ENCODE measurements at places on chromosomes 5 and 9.

- DNase-seq: no peak
These were observed 9.1 kb downstream of the LURAP1L start for GRCh38 chr9:12783767-12784460.

GRCh38 chr9:81789721-81790120 is 100.4 kb upstream of the TLE1 start:
- no peak for DNase-seq

- no peak for DNase-seq
These were observed 47.4 kb downstream of the ABHD17B start for GRCh38 chr9:71863631-71864030.

GRCh38 chr9:9565700-9566099 is 1047.1 kb downstream of the PTPRD start:
- no peak for DNase-seq

- DNase-seq: no peak
These were observed 8.7 kb downstream of the PHF19 start for GRCh38 chr9:120868339-120868675.

- no peak for DNase-seq
These were observed 255.9 kb upstream of the IRX1 start for GRCh38 chr5:3339798-3340115.

DNA sequence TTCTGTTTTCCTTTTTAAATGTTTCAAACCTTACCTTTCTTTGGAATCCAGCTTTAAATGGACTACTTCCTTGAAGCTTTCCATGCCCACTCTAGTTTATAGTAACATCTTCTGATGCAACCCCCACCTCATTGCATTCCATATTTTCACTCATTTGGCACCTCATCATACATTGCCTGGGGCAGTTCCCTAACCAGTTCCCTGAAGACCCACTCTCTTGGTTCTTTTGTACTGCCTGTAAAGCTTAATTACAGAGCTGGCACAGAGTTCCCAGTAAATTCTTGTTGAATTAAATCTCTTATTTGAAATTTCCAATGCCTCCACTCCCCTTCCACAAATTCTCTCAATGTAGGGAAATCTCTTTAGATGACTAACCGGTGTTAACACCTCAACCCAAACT is 257.2 kb downstream of the ARRDC3 start:
- peak; percentile 1 for DNase-seq

DNA sequence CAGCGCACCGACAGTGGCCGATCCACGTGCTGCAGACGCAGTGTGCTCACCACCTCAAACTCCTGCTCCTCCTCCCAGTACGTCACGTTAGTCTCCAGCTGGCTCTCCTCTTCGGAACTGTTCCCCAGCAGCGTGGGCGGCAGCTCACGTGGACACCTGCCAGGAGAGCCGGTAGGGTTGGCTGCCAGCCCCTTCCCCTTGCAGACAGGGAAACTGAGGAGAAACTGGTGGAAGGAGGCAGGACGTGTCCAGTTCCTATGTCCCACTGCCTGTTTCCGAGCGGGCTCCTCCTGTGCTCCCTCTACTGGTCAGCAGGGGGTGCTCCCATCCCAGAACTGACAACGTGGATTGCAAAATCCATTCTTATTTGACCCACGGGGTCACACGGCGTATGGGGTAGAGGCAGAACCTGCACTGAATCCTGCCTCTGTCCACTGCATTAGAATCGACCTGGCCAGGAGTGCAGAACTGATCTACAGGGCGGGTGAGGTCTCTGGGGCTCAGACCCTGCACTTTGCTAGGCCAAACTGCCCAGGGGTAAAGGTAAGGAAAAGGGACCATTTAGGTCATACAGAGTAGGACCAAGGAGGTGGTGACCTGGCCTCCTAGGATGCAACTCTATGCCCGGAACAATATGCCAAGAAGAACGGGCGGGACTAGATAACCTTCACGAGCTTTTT is 25.7 kb downstream of the PDGFRB start:
- no peak for DNase-seq

DNA sequence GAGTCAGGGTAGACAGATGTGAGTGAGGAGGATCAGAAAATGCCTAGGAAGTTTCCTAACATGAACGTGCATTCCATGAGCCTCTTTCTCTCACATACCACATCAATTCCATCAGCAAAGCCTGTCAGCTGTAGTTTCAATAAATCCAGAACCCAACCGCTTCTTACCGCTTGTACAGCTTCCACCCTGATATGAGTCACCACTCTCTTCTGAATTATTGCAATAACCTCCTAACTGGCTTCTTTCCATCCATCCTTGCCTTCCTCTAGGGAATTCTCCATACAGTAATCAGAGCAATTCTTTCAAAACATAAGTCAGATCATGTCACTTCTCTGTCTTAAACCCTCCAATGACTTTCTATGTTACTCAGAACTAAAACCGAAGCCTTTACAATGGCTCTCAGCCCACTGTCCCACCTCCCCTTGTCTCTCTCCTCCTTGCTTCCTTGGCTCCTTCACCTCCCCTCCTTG is 8.1 kb upstream of the RAD23B start:
- no peak for DNase-seq

GRCh38 chr5:1125030-1125357 is 13.1 kb upstream of the SLC12A7 start:
- DNase-seq: no peak

DNA sequence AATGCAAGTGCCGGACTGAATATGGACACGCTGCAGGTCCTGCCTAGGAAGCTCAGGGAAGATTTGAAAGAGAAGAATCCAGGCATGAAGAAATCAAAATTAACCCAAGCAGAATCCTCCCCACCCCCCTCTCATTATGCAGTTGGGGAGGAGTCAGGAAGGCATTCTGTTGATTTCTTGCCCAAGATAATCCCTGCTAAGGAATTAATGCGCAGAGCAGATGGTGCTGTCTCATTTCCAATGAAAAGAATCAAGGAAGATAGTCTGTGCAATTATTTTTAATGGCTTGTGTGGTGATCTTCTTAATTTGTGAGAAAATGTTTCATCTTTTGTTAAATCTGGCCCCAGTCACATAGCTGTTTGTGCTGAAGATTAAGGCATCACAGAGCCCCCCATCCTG is 145.0 kb downstream of the ZNF462 start:
- no peak for DNase-seq

DNA sequence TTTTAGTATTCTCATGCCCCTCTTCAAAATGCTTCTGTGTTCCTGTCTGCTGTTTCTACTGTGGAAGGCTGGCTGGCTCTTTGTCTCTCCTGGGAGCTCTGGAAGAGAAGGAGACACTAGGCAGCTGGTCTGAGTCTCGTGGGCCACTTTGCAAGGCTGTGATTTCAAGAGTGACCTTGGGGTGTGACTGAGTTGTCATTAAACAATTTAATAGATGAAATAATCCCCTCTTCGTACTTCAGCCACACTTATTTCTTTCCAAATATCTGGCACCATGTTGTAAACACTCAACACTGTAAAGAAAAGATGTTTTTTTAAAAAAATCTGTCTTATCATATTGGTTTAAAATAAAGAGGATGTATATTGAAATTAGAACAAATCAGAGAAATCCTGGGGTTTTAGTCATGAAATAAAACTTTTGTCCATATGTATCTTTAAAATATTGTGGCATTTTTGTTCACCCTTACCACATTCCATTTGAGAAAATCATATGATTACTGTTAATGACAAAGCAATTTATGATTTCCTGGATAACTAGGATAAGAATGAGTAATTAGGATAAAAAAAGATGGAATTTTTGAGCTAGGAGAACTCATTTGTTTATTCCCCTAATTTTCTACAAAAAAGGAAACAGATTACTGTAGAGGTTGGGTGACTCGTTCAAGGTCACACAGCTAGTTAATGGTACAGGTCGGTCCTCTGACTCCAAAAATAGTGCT is 200.8 kb downstream of the MAT2B start:
- no peak for DNase-seq

GRCh38 chr9:70682298-70682697 is 267.8 kb upstream of the KLF9 start:
- DNase-seq: no peak

DNA sequence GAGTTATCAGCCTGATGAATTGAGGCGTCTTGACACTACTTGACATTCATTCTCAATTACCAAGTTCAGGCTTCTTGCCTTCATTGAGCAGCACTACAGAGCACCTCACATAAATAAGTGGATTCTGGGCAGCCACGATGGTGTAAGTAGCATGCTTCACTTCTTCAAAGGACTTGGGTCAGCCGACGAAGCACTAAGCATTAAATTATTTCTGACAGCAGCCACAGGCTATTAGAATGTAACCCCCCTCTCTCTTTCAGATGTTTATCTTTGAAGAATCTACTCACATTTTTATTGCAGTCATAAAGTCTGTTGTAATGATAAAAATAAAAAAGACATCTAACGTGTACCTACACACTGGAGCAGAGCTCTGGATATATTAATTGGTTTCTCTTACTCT is 45.9 kb upstream of the VPS13A start:
- DNase-seq: peak; percentile 68

- no peak for DNase-seq
These were observed 72.2 kb downstream of the LHFPL2 start for GRCh38 chr5:78576376-78576775.

Data from DMS79 (cell line).